ENCODE measurements at places on chromosomes 12 and 14.

- DNase-seq, result no peak
Measured at GRCh38 chr12:125262851-125263250, 197.6 kb downstream of the AACS start.

- no peak for DNase-seq
Measured at GRCh38 chr14:81686512-81686911, 152.9 kb upstream of the SEL1L start.

DNA sequence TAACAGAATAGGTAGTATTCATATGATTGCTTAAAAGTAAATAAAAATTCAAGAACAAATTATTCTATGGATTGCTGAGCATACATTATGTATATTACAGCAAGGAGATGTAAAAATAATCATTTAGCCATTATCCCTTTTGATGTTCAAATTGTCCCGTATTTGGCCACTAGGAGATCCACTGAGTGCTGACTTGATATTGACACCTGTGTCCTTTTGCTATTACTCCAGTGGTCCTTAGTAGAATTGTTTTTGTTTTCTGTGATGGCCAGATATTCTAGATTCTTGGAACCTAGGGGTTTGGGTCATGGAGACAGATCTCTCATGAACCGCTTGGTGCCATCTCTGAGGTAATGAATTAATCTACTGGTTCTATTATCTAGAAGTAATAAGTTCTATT, 16.8 kb downstream of the ERO1A start:
- DNase-seq, result no peak

DNA sequence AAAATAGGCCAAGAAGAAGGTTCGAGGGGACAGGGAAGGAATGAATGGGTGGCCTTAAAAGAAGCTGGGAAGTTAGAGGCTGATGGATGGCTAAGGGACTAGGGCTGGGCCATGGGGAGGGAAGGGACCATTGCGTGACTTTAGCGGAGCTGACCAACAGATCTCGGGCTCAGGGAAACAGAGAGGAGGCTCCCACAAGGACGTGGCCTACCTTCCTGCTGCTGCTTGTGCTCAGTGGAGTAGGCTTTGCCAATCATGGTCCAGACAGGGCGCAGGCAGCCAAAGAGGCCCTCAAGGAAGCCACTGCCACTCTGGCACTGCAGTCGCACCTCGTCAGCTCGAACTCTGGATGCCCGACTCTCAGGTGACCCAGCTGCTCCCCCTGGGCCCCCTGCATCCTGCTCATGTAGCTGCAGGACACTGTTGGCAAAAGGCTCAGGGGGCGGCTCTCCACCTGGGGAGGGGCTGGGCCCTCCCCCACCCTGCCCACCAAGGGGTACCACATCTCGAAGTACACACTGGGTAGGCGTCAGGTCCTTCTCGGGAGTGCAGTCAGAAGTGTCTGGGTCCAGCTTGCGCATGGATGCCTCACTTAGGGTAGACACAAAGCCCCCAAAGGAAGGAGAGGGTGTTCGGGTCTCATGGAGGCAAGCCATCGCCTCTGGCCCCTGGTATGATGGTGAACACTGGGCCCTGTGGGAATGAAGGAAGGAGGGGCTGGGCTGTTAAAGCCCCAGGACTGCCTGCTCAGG, 12.3 kb downstream of the MAP3K12 start:
- no peak for DNase-seq

- DNase-seq, result no peak
Measured at GRCh38 chr12:122934722-122935121, 31.5 kb downstream of the ABCB9 start.

DNA sequence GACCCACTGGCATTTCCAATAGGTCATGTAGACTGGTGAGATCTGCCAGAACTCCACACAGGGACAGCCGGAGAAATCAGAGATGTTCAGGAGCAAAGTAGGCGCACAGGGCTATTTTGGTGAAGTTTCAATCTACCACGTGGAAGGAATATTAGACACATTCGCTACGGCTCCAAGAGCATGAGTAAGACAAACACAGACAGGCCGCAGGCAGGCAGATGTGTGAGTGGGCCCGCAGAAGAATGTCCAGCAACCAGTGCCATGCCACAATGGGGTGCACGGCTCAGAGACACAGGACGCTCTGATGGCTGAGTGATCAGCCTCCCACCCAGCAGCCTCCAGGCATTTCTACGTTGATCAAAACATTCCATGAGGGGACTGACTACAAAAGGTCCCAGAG, 10.4 kb downstream of the SLC15A4 start:
- no peak for DNase-seq

GRCh38 chr12:104651811-104652210, 195.1 kb downstream of the CHST11 start:
- no peak for DNase-seq

DNA sequence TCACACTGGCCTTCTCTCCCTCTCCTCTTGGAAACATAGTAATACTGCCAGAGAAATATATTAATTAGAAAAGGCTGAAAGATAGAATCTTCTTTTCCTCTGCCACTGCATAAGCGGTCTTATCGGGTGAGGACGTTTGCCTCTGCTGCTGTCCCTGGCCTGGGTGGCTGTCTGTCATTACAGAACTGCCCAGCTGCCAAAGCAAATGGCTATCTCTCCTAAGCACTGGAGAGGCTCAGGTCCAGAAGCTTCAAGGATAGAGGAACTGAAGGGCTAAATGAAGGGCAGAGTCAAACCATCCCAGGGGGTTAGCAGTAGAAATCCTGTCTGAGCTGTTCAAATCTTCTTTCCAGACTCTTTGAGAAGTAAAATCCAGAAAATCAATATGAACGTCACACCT, 198.6 kb upstream of the CAND1 start:
- DNase-seq, result no peak

GRCh38 chr14:80981156-80981555, 25.7 kb downstream of the TSHR start:
- no peak for DNase-seq

- no peak for DNase-seq
Measured at GRCh38 chr12:99810718-99811593, 163.4 kb downstream of the GARIN6 start.

DNA sequence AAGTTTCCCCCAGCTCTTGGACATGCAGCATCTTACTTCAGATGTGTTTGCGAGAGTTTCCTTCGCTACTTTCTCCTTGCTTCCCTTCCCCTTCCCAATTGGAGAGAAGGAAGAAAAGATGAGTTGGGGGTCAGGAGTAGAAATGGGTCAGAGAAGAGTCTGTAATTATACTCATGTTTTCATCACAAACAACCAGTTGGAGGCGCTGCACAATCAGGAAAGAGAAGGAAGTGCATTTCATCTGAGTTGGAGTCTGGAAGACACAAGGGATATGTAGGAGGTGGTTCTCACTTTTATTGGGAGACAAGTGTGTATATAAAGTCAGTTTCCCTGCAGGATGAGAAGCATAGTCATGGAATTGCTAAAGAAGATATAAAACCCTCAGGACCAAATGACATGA, 31.3 kb upstream of the VSX2 start:
- no peak for DNase-seq

GRCh38 chr12:71393625-71394024, 46.0 kb upstream of the LGR5 start:
- DNase-seq, result no peak

DNA sequence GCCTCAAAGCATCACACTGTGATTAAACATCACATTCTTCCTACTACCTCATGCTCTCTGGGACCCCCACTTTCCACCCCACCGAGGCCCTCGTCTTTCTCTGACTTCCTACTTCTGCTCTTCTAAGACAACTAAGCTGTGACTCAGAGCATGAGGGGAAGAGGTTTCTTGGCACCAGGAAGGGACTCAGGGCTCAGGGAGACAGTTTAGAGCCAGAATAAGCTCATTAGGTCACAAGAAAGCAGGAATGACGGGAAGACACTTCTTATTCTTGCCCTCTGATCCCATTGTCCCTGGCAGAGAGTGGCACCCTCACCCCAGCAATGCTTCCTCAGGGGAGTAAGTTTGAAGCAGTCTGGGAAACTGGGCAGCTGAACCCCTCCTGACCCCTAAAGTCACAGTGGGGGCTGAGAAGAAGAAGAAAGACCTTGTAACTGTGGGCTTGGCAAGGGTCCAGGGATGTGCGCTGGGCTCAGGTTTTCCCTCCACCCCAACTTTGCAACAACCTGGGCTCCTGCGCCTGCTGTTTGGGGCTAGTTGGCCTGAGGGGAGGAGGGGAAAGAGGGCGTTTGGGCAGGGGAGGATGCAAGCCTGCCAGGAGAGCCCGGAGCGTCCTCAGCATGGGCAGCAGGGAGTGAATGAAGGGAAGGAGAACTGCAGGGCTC, 64.6 kb upstream of the ACTN1 start:
- no peak for DNase-seq

DNA sequence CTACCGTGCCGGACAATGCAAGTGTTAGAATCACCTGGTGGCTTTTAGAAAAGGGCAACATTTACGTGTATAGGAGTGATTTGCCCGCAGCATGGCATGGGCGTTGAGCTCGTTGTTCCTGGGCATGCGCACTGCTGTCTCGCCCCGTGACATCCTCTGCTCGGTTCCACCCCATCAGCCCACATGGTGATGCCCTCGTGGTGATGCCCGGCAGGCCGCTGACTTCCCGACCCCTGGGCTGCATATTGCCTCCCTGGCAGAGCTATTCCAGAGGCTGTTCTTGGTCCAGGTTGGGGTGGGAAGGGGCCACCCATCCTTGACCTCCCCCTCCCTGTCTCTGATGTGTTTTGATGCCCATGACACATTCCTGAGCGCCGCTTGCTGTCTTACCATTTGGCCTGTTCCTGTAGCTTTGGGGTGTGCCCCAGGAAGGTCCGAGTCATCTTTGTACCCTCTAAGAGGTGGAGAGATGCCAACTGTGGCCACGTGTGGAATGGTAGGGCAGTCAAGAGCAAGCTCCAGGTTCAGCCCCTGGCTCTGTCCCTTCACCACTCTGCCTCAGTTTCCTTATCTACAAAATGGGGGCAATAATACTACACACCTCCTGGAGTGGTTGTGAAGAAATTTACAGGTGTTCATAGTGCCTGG, 4.8 kb downstream of the HIP1R start:
- no peak for DNase-seq

GRCh38 chr12:97109441-97109840, 202.4 kb downstream of the NEDD1 start:
- DNase-seq, result no peak

DNA sequence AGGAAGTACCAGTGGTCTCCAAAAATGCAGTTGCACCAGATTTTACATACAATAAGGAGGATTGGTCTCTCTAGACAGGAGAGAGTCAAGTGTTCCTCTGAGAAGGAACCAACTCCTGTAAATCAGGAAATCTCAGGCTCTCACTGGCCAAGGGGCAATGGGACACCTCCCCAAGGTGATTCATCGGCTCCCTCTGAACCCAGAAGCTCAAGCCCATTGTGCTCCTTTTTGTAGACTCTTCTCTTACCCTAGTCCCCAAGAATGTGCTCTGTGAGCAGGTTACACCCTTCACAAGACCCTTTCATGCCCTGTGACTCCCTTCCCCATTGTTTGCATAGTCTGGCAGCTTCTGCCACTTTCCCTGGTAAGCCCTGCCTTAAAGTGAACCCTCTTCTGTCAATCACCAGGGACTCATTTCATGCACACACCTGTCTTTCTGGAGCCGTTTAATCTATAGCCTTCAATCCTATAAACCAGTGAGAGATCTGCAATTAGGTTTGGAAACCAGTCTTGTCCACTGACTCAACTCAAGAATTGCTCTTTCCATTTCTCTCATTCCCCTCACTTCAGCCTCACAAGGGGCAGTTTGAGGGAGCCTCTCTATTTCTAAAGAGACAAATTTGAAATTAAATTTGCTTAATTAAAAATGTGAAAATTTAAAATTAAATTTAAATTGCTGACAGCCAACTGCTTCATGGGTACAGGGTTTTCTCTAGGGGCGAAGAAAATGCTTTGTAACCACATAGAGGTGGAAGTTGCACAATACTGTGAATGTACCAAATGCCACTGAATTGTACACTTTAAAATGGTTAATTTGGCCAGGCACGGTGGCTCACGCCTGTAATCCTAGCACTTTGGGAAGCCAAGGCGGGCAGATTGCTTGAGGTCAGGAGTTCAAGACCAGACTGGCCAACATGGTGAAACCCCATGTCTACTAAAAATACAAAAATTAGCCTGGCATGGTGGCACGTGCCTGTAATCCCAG, 38.3 kb upstream of the LTA4H start:
- DNase-seq, result no peak

DNA sequence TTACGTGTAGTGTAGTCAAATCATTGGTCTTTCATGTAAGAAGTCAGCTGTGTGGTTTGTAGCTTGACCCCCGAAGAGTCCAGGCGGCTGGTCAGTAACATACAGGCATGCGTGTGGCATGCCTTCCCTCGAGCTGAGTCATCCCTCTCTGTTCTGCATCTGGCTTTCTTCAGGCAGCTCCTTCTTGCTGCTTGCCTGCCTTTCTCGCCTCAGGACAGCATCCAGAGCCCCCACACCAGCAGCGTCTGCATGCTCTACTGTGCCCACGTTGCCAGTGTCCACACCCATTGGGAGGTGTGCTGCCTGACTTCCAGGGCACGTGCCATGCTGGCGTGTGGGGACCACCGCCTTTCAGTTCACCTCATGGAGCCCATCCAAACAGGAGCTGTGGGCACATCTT, 96.8 kb downstream of the EP400 start:
- no peak for DNase-seq

GRCh38 chr12:41212625-41213024, 24.5 kb downstream of the PDZRN4 start:
- no peak for DNase-seq

GRCh38 chr12:75196865-75197264, 12.8 kb downstream of the KCNC2 start:
- DNase-seq, result no peak

DNA sequence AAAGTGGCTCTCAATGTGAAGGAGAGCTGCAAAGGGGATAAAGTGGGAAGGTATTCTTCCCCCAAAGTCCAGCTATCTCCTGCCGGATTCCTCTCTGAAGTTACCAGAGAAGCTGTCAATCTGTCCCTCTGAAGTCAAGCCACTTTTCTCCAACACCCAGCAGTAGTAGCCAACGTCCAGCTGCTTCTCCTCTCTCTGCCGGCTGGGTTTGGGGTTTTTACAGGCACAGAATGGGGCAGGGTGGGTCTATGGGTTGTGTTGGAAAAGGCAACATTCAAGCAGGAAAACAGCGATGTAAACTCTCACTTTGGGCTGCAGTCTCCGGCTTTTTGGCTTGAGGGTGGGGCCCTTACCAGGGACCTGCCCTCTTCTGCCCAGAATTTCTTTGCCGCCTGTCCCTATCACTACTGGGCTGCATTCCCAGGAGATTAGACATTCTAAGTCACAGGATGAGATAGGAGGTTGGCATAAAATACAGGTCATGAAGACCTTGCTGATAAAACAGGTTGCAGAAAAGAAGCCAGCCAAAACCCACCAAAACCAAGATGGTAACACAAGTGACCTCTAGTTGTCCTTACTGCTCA, 16.3 kb downstream of the CAPZA3 start:
- no peak for DNase-seq
